ENCODE measurements at places on chromosomes 3 and 15. TPM values are rescaled to one million over a fixed set of nuclear protein-coding genes. Genes with fewer than 3 reads are reported as not detected.

The GRAMD2A gene
- total RNA-seq = 1.4 TPM

The AHSG gene
- 1.6 TPM for total RNA-seq

The KIF7 gene
- total RNA-seq = 7.6 TPM

The ALPK3 gene
- total RNA-seq = 4.1 TPM

The PIGZ gene
- 3.9 TPM for total RNA-seq
